ENCODE measurements at places on chromosomes 3 and 15.

DNA sequence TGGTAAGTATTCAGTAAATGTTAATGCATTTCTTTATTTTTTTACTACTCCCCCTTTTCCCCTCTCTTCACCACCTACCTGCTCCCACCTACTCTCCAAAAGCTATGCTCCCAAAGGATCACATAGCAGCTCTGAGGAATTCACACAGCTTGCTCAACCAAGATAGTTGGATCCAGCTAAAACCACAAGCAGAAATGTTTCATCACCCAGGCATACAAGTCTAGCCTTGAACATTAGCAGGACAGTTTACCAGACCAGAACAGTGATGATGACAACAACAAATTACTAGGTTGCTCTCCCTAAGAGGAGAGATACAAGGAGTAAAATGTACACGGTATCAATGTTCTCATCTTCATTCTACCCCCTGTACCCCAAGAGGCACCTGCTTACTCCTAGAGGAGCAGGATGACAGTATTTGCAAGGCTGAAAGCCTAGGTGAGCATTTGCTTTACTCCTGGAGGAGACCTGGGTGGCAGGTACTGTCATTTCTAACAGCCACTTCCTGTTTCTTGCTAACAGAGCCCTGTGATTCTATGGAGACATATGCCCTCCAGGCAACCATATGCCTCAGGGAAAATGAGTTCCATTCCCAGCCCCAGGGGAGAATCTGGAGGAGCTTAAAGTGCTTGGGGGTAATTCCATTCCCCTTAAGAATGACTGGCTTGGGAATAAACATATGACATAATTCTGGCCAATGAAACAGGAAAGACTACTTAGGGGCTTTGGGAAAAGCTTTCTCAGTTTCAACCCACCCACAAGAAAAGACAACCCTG is 237.5 kb downstream of the NTRK3 start:
- DNase-seq = peak; percentile 45

DNA sequence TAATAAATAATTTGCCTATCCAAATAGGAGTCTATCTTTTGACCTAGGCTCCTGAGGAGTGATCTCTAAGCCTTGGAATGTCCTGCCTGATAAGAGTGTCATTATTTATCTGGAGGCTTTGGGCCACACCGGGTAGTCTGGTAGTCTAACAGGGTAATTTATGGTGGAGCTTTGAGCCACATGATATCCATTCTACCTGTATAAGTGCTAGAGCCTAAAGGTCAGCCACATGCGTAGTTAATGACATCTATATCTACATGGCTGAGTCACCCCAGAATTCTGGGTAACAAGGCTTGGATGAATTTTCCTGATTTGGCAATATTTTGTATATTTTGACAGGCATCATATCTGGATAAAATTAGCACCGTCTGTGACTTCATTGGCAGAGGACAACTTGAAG is 681.4 kb downstream of the MCTP2 start:
- no peak for DNase-seq

DNA sequence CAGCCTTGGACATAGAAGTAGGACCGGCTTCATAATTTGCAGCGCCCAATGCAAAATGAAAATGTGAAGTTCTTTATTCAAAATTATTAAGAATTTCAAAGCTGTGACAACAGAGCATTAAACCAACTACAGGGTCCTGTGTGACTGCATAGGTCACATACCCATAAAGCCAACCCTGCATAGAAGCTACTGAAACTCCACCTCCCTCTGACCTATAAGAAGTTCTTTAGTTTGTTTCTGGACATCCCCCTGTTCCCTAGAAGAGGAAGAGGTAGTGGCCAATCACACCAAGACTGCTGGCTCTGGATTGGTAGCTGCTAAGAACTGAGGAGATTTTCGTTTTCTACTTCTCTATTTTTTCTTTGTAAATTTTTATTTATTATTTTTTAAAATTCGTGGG is 9.0 kb upstream of the SELENOT start:
- DNase-seq = no peak

DNA sequence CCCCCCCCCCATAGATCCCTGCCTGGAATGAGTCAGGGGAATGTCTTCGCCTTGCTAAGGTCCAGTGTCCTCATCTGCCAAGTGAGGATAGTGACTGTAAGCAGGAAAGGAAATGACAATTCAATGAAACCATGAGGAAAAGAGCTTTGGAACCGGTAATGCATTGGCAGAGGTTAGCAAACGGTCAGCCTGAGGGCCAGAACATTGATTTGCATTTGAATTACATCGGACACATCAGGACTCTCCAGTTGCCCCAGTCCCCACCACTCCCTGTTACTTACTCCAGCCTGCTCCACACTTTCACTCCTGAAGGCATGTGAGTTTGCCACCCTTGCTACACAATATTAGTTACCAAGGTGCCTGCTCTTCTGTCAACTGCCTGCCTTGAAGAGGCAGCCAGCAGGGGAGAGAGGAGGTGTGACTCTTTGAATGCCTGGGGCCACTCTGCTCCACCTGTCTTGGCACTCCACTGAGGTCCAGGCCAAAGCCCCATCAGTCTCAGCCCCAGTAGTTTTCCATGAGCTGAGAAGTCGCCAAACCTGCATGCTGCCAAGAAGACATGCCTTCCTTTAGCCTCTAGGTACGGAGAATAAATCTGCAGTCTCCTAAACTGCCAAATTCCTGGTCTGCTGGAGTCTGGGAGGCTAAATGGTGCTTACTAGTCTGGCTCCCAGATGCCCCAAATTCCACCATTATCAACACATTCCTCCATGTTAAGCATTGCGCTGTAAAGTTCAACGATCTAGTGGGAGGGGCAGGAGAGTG is 191.7 kb upstream of the TLE3 start:
- DNase-seq = no peak

GRCh38 chr15:100588638-100589242 is 13.2 kb downstream of the LINS1 start:
- no peak for DNase-seq

GRCh38 chr3:46442576-46443530 is 21.9 kb downstream of the LTF start:
- DNase-seq = no peak

GRCh38 chr3:114444216-114444615 is 150.4 kb downstream of the TIGIT start:
- no peak for DNase-seq

- DNase-seq = no peak
Observed at GRCh38 chr15:42314818-42315217, 41.6 kb upstream of the TMEM87A start.

GRCh38 chr3:118974356-118975097 is 60.1 kb downstream of the IGSF11 start:
- no peak for DNase-seq

- DNase-seq = peak; percentile 74
Observed at GRCh38 chr3:124780761-124781475, 50.7 kb downstream of the UMPS start.

GRCh38 chr15:60673918-60674558 is 195.1 kb upstream of the ICE2 start:
- peak; percentile 52 for DNase-seq

DNA sequence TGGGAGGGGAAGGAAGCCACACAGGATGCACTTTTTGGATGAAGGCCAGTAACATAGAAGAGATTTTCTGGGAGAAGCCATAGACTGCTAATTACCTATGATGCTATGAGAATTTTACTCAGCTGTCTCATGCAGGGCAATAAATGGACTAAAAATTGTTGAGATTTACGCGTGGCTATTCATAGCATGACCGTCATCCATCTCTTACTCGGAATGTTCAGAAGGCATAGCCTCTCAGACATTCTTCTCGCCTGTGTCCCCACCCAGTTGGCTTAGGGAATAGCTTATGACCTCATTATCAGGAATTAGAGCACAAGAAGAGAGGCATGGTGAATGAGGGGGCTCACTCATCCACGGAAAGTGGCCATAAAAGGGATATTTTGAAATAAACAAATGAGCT is 107.9 kb upstream of the ATP10A start:
- no peak for DNase-seq

GRCh38 chr15:63887630-63888029 is 53.9 kb upstream of the HERC1 start:
- no peak for DNase-seq

DNA sequence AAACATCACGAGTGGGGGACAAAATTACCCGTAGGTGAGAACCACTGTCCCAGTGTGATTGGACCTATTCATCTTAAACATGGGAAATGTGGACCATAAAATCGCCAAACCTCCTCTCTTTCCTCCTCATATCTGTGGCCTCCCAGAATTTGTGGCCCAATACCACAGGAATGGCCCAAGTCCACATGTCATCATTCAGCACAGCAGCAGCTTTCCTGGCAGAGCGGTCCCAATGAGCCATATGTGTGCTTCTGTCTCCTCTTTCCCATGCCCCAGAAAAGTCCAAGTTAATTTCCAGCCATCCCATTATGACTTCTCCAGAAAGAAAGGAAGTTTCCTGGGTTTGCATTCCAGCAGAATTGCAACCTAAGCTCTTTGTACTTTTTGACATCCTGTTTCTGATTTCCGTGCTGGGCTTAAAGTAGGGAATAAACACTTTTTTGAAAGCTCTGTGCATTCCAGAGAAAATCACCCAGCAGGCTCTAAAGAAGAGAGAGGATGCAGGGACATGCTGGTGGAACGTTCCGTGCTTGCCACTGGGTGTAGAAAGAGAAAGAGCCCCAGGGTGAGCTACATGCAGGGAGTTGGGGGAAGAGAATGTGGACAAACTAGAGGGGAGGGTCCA is 259.4 kb upstream of the PROK2 start:
- DNase-seq = no peak

DNA sequence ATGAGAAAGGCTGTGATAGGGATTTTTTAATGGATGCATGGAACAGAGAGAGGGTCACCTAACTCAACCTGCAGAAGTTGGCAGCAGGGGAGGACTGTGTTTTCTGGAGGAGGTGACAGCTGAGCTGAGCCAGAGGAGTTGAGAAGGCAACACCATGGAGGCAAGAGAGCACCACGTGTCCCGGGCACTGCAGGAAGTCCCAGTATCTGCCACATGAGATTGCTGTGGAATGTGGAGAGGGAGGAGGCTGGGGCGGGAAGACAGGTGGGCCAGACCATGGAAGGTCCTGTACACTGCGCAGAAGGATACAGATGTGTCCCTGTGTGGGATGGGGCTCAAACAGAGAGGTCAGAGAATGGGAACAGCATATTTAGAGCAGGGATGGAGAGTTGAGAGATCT is 15.3 kb downstream of the MESP1 start:
- no peak for DNase-seq

DNA sequence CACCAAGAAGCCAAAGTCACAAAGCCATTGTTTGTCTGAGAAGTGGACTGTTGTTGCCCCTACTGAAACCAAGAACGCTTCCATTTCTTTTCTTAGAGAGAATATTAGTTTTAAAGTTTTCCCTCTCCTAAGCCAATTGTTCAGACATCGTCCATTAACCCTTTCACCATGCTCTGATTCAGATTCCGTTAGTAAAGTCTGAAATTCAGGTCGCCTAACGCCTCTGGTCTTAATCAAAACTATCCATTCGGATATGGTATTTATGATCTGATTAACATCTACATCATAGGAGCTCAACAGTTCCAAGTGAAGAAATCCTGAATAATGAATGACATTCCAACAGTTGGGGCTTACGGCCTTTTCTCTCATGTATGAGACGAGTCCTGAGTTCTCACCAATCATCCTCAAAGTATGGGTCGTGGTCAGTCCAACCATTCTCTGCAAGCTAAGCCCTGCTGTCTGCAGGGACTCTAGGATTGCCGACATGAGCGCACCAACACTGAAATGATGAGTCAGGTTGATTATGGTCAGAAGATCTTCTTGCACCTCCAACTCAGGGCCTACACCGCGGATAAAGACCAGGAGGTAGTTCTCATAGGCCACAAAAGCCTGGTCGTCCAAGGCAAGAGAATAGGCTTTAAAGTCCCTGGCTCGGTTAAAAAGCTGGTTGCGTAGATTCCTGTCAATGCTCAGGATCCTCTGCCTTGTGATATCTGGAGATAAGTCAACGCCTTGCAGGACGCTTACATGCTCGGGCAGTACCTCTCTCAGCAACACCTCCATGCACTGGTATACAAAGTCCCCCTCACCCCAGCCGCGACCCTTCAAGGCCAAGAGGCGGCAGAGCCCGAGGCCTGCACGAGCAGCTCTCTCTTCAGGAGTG is 767 bp downstream of the EPM2AIP1 start:
- DNase-seq = peak; percentile 33

- DNase-seq = no peak
Observed at GRCh38 chr3:182755712-182756111, 37.6 kb upstream of the ATP11B start.

DNA sequence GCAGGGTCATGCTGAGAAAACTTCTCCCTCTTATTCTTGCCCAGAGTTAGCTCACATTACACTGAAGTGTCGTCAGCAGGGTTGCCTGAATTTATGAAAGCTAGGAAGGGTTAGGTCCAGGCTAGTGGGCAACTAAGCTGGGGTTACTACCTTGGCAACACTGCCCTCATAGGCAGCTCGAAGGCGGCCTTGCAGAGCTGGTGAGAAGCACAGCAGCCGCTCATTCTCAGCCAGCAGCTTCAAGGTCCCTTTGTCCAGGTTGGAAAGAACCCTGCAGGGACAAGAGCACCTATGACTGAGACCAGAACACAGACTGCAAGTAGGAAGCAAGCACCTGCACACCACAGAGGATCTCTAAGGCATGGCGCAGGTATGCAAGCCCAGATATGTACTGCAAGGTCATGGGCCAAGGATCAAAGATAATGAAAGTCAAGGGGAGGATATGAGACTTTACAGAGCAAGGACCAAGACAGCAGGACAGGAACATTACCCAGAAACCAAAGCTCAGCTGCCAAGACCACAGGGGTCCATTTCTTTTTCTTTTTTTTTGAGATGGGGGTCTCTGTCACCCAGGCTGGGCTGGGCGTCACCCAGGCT is 2.8 kb downstream of the CDAN1 start:
- DNase-seq = no peak

- no peak for DNase-seq
Observed at GRCh38 chr3:89447243-89447642, 339.8 kb downstream of the EPHA3 start.

DNA sequence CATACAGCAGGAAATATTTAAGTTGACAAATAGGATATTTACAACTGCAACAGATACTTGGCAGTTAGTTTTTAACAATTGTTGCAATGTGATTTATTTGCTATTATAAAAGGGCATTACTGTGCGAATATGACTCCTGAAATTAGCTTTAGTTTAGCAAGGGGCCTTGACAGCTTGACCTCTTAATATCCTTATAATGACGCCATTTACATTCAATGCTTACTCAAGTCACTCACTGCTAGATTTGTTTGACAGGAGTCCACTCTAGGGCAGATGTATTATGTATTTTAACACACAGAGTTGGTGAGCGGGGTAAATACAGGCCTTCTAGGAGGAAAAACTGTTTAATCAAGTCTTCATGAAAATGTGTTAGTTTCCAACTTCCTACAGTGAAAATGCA is 58.1 kb upstream of the C15orf61 start:
- DNase-seq = no peak

DNA sequence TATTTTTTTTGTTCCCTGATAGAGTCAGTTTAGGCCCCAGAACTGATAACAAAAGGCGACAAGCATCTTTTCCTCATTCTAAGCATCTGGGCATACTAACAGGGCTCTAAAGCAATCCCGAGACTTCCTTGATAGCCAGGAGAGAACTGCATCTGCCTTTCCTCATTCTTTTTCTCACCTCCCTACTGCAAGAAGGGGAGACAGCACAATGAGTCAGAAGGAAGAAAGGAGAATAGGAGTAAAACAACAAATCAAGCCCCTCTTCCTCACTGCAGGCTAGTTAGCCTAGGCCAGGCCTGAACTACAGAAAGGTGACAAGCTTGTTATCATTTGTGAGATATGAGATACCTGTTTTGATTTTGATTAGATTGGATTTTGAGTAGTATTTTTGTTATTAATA is 97.9 kb downstream of the NAALADL2 start:
- no peak for DNase-seq

Measured in putamen (tissue), 1 donor.